GM04503 (cell line): ENCODE measurements at places on chromosomes 2 and 18.

- DNase-seq: peak; percentile 22
Measured at GRCh38 chr2:168699844-168700417, 102.5 kb upstream of the NOSTRIN start.

- DNase-seq: no peak
Measured at GRCh38 chr2:241984658-241985057, 115.1 kb downstream of the RTP5 start.

DNA sequence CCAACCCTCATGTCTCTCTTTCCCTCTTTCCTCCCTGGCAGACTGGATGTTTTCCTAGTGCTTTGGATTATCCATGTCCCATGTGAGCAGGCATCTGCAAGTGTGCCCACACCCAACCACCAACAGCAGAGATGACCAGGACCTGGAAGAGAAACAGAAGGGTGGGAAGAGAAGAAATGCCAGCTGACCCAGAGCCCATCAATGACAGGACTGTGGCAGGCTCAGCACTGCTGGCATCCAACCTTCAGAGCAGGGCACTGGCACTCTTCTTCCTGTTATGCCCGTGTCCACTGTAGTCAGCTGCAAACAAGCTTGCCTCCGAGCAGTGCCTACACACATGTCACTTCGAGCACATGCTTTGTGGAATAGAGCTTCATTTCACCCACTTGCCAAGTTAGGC is 121.1 kb downstream of the TANC1 start:
- no peak for DNase-seq

DNA sequence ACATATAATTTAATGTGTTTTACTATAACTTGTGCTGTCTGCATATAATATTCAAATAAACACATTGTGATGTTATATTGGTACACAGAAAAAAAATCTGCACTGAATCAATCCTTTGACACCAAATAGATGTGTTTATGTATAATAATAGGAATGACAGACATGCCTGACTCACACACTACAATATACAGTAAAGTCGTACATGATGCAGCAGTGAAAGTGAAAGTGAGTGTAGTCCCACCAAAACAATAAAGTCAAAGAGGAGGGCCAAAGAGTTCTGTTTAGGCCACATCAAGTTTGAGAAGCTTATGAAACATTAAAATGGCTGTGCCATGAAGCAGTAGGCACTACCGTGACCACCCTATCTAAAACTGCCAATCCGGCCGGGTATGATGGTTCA is 8.2 kb upstream of the RBM44 start:
- no peak for DNase-seq

GRCh38 chr18:76554547-76555222 is 59.6 kb upstream of the ZNF516 start:
- no peak for DNase-seq

DNA sequence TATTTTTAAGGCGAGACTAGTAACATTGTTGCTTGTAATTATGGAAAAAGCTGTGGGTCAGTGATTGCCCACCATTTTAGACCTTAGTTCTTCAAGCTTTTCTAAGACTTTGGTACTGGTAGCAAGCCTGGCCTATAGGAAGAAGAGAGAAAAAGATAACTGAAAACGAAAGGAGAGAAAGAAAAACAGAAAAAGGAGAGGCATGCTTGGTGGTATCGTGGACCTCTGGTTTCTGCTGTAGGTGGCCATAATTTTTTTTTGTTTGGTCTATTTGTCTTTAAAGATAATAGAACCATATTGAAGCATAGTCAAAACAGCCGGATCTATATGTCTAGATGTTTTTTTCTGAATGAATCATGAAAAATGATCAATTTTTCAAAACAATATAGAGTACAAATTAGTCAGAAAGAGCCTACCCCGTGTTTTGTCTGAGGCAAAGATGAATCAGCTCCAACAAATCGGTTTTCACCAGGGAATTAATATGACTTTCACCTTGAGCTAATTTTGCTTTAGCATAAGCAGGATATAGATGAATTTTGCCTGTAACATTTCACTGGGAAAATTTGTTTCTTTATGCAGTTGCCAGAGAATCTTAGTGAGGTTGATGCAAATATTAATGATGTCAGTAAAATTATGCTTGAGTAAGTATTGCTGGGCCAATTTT is 45.7 kb downstream of the CCDC85A start:
- DNase-seq: no peak

- no peak for DNase-seq
Measured at GRCh38 chr2:183224948-183225347, 100.7 kb downstream of the NUP35 start.

- no peak for DNase-seq
Measured at GRCh38 chr2:207166349-207167098, 776 bp upstream of the KLF7 start.

DNA sequence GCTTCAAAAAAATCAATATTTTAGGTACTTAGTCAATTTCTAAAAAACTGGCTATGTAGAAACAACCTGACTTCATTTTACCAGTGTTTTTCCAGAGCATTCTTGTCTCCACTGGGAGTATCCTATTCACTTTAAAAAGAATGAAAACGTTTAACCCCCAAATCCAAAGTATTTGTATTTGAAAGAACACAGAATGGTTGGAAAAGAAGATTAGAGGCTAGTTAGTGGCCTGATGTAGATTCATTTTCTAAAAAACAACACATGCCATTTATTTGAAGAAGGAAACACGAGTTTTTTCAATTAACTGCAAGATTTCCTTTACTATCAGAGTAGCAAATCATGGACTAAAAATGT is 74.6 kb downstream of the PLEKHM3 start:
- DNase-seq: no peak

- DNase-seq: no peak
Measured at GRCh38 chr2:49111456-49111855, 42.9 kb downstream of the FSHR start.

DNA sequence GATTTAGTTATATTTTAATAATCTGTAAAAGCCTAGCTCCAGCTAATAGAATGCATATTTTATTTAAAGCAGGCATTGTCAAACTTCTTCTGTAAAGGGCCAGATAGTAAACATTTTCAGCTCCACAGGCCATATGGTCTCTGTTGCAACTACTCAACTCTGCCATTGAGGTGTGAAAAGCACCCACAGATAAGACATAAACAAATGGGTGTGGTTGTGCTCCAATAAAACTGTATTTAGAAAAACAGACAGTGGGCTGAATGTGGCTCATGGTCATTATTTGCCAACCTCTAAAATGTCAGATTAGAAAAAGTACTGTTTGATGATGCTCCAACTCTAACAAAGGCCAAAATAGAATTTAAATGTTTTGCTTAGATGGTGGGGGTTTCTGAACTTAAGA is 519.9 kb downstream of the RNF144A start:
- DNase-seq: no peak

DNA sequence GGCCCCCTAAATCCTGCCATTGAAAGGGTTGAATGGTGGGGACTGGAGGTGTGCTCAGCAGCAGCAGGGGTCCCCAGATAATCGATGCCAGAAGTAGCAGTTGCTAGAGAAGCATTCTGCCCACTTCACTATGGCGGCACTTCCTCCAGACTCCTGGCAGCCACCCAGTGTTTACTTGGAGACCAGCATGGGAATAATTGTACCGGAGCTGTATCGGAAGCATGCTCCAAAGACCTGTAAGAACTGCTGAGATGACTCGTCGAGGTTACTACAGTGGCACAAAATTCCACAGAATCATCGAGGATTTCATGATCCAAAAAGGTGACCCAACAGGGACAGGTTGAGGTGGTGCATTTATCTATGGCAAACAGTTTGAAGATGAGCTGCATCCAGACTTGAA is 11.0 kb upstream of the GAREM2 start:
- no peak for DNase-seq

- no peak for DNase-seq
Measured at GRCh38 chr2:180508458-180508857, 471.9 kb upstream of the UBE2E3 start.

DNA sequence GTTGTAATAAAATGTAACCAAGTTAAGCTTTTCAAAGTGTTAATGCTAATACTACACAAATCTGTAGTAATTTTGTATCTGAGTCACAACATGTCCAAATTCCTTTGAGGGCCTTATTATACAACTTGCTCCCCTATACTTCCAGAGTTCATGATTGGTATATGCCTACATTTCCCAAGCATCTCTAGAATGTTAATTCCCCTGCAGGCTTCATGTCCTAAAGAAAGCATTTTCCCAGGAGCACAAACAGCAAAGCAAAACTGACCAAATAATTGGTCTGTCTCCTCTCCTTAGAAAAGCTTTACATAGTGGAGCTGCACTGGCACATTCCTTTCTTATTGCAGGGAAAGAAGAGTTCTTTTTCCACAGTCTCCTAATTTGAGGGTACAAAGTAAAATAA is 3.7 kb downstream of the ALS2 start:
- no peak for DNase-seq

GRCh38 chr18:26386002-26386401 is 159.8 kb downstream of the TAF4B start:
- DNase-seq: peak; percentile 43
